HCT116 (cell line): ENCODE measurements at places on chromosomes 3 and 15.

DNA sequence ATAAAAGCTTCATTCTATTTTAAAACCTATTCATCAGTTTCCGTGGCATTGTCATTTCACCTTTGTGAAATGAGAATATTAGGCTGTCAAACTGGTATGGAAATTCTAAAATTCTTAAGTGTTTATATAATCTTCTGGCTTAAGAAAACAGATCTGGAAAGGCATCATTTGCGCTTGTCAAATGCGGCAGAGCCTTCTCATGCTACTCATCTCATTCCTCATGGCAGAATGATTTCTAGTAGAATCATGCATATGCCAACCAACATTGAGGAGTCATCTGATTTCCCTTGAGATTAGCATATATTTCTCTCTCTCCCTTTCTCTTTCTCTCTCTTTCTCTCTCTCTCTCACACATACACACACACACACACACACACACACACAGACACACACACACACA, 48.8 kb downstream of the STRIT1 start:
- DNase-seq = no peak

DNA sequence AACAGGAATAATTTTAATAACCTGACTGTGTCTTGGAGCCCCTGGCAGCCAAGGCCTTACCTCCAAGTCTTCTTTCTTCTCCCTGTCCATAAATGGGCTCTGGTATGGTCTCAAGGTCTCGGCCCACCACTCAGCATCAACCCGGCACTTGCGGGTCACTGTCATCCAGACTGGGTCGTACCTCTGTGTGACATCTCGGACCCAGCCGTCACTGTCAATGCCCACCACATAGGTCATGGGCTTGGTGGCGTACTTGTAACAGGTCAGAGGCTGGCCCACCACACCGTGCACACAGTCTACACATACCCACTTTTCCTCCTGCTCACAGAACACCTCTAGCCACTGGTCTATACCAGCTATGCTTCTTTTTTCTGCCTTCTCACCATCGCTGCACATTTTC, 20.4 kb downstream of the XPC start:
- DNase-seq = no peak

- no peak for DNase-seq
These were observed 164.2 kb downstream of the FEZF2 start for GRCh38 chr3:62209101-62209500.

DNA sequence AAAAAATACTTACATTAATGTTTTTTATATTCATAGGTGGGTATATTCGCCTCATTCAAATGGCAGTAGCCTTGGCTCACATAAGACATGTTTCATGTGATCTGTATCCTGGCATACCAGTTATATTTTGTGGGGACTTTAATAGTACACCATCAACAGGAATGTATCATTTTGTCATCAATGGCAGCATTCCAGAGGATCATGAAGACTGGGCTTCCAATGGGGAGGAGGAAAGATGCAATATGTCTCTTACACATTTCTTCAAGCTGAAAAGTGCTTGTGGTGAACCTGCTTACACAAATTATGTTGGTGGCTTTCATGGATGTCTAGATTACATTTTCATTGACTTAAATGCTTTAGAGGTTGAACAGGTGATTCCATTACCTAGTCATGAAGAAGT, 3.5 kb downstream of the PDE12 start:
- no peak for DNase-seq

GRCh38 chr3:14823393-14823792, 4.6 kb downstream of the FGD5 start:
- no peak for DNase-seq

GRCh38 chr3:189941679-189942078, 179.0 kb downstream of the P3H2 start:
- DNase-seq = no peak

- no peak for DNase-seq
These were observed 1.5 kb upstream of the OR4F15 start for GRCh38 chr15:101810456-101810855.

DNA sequence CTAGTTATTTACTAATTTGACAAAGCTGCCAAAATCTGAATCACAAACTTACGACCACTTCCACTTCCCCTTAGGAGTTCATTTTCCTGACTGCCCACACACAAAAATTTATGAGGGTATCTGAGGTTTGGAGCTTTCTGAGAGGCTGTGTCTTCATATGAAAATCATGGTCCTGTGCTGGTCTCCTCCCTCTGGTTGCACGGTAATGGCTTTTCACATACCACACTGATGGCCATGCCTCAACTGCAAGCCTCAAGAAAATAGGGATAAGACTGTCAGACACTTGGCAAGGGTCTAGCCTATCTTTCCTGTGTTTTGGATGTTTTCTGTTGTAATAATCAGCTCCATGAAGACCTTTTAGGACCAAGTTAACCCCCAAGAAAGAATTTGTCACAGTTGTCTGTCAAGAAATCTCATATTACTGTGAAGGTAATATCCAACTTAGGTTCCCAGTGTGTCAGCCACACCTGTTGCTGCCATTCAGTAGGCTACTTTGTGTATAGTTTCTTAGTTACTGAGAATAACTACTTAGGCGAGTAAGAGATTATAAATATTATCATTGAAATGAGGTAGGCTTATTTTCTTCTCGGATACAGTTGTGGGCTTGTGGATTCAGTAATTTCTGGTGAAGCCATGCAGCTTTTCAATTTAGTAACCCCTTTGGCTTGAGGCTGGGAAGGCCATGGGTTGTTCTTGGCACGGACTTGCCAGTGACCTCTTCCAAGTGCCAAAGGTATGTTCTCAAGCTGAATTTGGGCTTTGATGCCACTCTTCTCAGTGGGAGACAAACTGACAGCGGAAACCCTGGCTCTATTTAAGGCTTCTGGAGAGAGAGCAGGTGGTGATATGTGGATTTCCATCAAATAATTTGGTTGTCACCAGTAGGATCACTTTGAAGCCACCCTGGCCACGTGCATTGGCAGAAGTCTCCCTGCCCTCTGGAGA, 101.1 kb downstream of the RYR3 start:
- no peak for DNase-seq

- DNase-seq = no peak
These were observed 7.8 kb downstream of the THBS1 start for GRCh38 chr15:39588531-39589192.
